ENCODE measurements at places on chromosomes 2 and 18. TPM values are rescaled to one million over a fixed set of nuclear protein-coding genes. Genes with fewer than 3 reads are reported as not detected.

DNA sequence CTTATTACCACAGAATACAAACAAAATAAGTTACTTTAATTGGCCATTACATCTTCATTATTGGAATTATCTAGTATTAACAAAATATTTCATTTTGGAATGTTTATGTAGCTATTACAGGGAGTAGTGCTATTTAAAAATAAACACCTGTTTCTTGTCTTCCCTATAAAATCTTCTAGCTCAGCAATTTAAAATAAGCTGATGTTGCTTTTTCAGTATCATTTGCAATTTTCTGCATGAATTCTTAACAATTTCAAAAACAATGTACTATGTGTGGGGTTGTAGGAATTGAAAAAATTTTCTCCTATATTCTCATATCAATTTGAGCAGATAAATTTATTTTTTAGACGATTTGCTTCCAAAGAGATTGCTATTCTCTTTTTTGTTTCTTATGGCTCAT lies 1251.3 kb upstream of the CRIM1 start:
- no peak overlapping the region for H3K27ac ChIP-seq
- no peaks in the 10 kb centered on the region for H3K27me3 ChIP-seq
- no peaks in the 10 kb centered on the region for H3K4me1 ChIP-seq
- DNase-seq, result no peak
- H3K36me3 ChIP-seq, result no peaks in the 10 kb centered on the region

IL1RL2 gene
- not detected for total RNA-seq

GRCh38 chr2:65834771-65835475 lies 402.5 kb upstream of the SPRED2 start:
- no peak for DNase-seq
- no peak overlapping the region for H3K27ac ChIP-seq
- no peaks in the 10 kb centered on the region for H3K36me3 ChIP-seq
- no peak overlapping the region for H3K4me3 ChIP-seq

- H3K27me3 ChIP-seq, result no peaks in the 10 kb centered on the region
- H3K4me1 ChIP-seq, result no peaks in the 10 kb centered on the region
- no peak overlapping the region for H3K4me3 ChIP-seq
- DNase-seq, result no peak
- H3K27ac ChIP-seq, result no peak overlapping the region
Measured at GRCh38 chr2:29487967-29488555, 372.8 kb downstream of the CLIP4 start.

- no peak for DNase-seq
- peaks cover 96% of the 10 kb centered on the region for H3K4me1 ChIP-seq
- peaks cover 81% of the 10 kb centered on the region for H3K36me3 ChIP-seq
Measured at GRCh38 chr2:233083782-233084181, 23.6 kb downstream of the INPP5D start.

DNA sequence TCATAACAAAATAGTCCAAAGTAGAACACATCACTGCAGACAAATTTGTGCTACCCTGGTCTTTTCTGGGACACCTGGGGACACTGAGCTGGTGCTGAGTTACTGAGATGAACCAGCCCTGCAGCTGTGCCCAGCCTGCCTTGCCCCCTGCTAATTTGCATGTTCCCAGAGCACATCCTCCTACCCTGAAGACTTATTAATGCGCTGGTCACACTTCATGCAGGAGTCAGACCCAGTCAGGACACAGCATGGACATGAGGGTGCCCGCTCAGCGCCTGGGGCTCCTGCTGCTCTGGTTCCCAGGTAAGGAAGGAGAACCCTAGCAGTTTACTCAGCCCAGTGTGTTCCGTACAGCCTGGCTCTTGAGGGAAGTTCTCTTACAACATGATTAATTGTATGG lies 1518.3 kb downstream of the RPIA start:
- peak; percentile 18 for DNase-seq
- no peak overlapping the region for H3K4me3 ChIP-seq
- no peaks in the 10 kb centered on the region for H3K36me3 ChIP-seq
- no peak overlapping the region for H3K27ac ChIP-seq
- no peaks in the 10 kb centered on the region for H3K27me3 ChIP-seq

DNA sequence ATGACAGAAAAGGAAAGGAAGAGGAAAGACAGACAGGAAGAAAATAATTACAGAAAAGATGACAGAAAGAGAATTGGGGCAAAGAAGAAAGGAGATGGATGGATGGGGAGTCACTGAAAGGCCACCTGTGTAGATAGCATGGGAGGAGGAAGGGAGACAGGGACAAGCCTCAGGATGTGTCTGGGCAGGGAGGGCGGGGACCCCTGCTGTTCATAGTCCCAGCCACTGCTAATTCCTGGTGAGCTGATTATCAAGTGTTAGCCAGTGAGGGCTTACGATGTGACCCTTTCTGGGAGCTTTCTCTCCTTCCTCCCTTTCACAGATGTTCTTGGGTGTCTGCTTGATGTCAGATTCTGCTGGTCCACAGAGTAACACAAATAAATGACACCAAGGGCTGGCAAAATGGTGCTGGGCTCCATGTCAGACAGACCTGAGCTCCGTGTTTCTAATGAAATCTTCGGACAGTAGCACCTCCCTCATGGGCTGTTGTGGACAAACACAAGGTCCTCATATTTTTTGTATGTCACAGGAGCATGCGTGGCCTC lies 13.6 kb downstream of the FHOD3 start:
- H3K27me3 ChIP-seq, result no peaks in the 10 kb centered on the region
- H3K36me3 ChIP-seq, result no peaks in the 10 kb centered on the region
- H3K4me1 ChIP-seq, result no peaks in the 10 kb centered on the region
- no peak for DNase-seq

GRCh38 chr2:102147935-102148334 lies 5.4 kb downstream of the IL1R1 start:
- no peaks in the 10 kb centered on the region for H3K36me3 ChIP-seq
- no peak overlapping the region for H3K27ac ChIP-seq
- DNase-seq, result no peak
- H3K4me1 ChIP-seq, result no peaks in the 10 kb centered on the region
- no peak overlapping the region for H3K4me3 ChIP-seq
